ENCODE measurements at places on chromosomes 4 and X. TPM values are rescaled to one million over a fixed set of nuclear protein-coding genes. Genes with fewer than 3 reads are reported as not detected.

Gene PHOX2B
- not detected for total RNA-seq

Gene SSX2B
- total RNA-seq: not detected

Gene TBX22
- total RNA-seq: not detected

Gene PCSK1N
- 0.69 TPM for total RNA-seq

Gene GAGE12J
- total RNA-seq: not detected

Gene NEIL3
- total RNA-seq: 17.6 TPM

Gene KIT
- total RNA-seq: 50.6 TPM

Gene MTMR1
- total RNA-seq: 12.7 TPM

Gene DKK2
- total RNA-seq: 2.8 TPM

Gene FAT1
- 124 TPM for total RNA-seq

Gene RAB39B
- total RNA-seq: not detected

Gene PASD1
- not detected for total RNA-seq

Gene LRCH2
- total RNA-seq: 1.7 TPM
